ENCODE measurements at places on chromosomes 11 and 22.

DNA sequence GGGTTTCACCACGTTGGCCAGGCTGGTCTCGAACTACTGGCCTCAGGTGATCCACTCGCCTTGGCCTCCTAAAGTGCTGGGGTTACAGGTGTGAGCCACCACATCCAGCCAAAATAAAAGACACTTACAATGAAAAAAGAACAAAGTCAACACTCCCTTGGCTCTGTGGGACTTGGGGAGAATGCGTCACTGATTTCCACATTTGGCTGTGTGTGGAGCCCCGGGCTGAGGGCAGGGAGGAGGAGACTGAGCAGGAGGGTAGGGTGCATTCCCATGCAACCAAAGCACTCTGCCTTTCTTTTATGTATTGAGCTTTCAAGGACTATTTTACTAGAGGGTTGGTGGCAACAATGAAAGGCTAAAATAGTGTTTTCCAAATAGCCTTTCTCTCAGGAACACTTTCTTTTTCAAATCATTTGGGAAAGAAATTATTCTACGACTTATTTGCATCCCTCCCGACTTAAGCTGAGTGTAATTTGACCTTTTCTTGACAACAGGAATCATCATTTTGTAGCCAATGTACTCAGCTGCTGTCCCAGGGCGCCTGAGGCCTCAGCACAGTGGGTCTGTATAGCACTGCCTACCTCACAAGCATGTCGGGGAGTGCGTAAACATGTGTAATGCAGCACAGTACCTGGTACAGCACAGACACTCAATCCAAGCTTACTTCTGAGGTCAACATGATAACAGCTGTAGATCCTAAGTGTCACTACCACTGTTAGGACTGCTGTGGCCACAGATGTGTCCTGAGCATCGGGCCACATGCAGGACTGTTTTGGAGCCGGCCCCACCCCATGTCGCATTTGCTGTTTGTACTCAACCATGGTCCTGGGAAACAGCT lies 10.1 kb upstream of the SERPIND1 start:
- DNase-seq, result no peak

- no peak for DNase-seq
These were observed 20.3 kb downstream of the MYH9 start for GRCh38 chr22:36367479-36367878.

DNA sequence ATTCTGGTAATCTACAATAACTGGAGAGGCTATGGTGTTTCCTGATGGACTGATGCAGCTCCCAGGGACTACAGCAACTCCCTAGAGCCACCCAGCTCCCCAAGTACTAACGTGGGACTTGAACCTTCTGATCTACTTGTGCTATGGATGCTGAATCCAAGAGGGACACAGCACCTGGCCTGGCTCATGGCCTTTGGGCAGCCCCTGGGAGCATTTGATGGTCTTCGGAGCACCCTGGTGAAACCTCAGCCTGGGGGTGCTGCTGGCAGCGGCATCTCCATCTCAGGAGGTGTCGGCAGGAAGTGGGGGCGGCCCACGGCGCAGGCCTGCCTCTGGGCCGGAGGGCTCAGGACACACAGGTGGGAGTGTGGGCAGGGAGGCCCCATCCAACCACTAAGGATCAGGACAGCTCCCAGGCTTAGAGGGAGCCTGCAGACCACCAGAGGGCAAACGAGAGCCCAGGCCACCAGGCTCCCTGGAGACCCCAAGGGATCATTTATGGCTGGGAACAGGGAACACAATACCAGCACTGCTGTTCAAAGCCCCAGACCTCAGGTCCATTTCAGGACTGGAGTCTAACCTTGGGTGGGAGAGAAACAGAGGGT lies 8.7 kb downstream of the EHD1 start:
- DNase-seq, result no peak

DNA sequence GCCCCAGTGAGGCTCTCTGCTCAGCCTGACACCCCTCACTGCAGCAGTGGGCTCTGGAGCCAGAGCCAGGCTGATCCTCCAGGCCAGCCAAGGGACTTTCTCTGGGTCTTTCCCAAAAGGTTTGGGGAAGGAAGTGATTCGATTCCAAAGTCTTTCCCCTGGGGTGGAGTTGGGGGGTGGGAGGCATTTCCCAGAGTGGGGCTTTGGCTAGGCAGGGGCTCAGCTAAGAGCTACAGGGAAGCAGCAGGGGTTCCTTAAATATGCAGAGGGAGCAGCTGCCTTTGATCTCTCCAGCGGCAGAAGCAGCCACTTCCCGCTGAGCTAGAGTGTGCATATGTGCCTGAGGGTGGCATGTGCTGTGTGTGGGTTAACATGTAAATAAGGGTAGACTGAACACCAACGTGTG lies 192.9 kb downstream of the INSC start:
- no peak for DNase-seq

DNA sequence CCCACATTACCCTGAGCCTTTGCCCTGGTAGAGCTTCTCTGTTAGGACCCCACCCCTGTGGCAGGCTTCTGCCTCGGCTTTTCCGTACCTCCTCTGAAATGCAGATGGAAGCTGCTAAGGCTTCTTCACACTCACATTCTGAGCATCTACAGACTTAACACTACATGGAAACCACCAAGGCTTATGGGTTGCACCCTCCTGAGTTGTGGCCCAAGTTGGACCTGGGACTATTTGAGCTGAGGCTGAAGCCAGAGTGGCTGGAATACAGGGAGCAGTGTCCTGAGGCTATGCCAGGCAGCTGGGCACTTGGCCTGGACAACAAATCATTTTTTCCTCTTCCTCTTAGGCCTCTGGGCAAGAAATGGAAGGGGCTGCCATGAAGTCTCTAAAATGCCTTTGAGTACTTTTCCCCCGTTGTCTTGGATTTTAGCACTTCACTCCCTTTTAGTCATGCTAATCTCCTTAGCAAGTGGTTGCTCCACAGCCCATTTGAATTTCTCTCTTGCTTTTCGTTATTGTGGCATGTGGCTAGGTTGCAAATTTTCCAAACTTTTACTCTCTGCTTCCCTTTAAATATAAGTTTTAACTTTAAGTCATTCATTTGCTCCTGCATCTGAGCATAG lies 114.8 kb upstream of the FIBIN start:
- DNase-seq, result no peak

GRCh38 chr11:746289-747157 lies 741 bp upstream of the TALDO1 start:
- no peak for DNase-seq

- DNase-seq, result no peak
These were observed 43.0 kb upstream of the KLHL35 start for GRCh38 chr11:75475767-75476650.

DNA sequence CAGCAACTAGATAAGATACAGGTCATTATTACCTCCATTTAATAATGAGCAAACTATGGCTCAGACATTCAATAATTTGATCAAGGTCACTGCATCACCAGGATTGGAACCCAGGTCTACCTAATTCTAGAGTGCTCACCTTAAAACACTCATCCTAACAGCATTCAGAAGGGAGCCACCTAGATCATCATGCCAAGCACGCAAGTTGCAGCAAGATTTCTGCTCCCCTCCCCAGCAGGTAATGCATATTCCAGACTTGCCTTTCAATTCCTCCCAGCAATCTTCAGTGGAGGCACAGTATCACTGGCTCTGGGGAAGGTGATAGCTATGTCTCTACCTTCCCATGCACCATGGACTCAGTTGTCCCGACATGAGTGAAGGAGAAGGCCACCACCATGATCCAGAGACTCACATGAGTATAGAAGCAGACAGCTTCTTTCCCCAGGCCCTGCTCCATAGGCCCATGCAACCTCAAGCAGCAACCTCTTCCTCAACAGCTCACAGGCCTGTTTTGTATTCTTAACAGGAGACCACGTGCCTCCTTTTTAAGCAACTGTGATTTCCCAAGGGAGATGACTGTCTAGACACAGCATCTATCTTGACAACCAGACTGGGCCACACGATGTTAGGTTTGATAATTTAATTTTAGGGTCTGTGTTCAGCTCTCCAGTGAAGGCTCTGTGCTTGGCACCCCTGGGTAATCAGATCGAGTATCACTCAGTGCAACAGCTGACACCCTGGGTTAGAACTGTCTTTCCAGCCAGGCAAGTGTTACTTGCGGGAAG lies 36.4 kb downstream of the RAB30 start:
- no peak for DNase-seq

- DNase-seq, result no peak
These were observed 151.6 kb upstream of the MTMR2 start for GRCh38 chr11:96075532-96075959.

- DNase-seq, result no peak
These were observed 369.4 kb upstream of the ISX start for GRCh38 chr22:34696557-34696956.

DNA sequence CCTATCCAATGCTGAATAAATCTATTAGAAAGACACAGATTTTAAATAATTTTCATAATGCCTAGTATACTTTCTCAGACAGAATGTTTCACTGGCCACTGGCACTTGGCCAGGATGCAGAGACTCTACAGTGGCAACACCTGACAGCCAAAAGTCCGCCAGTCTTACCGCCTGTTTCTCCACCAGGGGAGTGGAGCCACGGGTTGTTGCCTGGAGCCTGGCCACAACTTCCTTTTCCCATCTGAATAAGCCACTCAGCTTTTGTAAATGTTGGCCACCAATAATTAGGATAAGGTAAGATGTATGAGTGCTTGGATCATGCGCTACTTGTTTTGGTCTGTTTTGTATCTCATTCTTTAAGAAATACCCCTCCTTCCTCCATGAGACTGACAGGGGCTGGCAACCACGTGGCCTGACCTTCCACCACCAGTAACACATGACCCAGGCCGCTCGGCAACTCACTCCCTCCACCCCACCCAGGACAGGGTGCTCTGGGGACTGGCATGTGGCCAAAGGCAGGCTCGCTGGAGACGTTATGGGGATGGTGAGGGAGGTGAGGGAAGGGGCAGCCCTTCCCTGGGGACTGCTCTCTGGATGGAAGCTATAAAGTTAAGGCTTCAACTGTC lies 93.0 kb upstream of the BID start:
- DNase-seq, result no peak

GRCh38 chr11:57798905-57799559 lies 37.4 kb downstream of the CTNND1 start:
- DNase-seq, result no peak

DNA sequence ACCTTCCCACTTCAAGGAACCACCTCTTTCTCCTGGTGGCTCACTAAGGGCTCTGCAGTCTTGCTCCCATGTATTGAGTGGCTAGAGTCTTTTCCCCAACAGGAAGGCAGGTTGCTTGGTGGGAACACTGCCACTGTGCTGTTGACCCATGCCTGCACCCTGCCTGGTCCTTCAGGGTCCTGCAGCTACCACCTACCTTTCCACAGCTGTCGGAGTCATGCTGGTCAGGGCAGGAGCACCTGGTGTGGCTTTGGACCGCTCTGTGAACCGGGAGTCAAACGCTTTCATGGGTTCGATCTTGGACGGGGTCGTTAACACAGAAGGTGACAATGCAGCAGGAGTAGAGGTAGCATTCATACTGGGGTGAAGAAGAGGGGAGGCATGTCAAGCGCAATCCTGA lies 56.1 kb downstream of the HIRA start:
- DNase-seq, result no peak

DNA sequence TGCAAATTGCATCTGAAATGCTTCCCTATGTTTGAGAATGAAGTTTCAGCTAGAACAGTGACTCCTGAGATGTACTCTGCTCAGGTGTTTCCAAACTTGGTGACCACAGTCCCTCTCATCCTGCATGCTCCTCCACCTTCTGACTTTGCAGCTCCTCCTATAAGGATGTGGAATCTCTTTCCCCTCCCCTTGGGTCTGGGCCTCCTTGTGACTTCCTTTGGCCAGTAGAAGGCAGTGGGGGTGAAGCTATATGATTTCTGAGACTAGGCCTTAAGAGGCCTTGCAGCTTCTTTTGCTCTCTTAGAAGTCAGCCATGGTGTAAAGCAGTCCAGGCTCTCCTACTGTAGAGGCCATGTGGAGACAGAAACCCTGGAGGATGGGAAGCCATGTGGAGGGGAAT lies 50.7 kb downstream of the CSF2RB start:
- no peak for DNase-seq

DNA sequence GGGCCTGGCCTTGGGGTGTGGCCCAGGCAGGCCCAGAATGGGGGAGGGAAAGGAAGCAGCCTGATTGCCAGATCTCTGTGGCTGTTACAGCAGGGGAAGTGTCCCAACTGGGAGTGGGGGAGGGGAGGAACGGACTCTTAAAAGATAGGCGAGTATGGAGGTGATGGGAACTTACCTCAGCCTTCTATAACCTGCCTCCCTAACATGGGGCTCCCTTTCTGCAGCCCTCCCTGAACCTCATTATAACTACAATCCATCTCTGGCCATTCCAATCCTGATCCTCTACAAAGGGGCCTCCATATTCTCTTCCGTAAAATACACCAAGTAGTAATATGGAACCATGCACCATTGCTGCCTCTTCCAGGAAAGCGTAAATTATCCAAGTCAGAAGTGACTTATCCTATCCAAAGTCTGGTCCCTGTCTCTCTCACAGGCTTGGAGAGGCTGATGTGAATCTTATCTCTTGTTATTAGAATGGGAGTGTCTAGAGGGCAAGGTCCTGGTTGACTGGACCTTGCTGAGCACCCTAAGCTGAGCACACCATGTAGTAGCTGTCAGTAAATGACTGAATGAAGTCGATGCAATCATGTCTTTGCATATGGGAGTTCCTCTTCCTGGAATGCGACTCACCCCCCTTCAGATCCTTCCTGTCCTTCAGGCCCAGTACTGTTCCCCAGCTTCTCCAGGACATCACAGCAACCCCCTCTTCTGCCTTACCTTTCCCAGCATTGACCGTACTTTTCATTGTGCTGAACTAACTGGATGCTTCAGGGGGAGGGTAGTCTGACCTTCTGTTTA lies 5.9 kb downstream of the RHOG start:
- DNase-seq, result no peak

DNA sequence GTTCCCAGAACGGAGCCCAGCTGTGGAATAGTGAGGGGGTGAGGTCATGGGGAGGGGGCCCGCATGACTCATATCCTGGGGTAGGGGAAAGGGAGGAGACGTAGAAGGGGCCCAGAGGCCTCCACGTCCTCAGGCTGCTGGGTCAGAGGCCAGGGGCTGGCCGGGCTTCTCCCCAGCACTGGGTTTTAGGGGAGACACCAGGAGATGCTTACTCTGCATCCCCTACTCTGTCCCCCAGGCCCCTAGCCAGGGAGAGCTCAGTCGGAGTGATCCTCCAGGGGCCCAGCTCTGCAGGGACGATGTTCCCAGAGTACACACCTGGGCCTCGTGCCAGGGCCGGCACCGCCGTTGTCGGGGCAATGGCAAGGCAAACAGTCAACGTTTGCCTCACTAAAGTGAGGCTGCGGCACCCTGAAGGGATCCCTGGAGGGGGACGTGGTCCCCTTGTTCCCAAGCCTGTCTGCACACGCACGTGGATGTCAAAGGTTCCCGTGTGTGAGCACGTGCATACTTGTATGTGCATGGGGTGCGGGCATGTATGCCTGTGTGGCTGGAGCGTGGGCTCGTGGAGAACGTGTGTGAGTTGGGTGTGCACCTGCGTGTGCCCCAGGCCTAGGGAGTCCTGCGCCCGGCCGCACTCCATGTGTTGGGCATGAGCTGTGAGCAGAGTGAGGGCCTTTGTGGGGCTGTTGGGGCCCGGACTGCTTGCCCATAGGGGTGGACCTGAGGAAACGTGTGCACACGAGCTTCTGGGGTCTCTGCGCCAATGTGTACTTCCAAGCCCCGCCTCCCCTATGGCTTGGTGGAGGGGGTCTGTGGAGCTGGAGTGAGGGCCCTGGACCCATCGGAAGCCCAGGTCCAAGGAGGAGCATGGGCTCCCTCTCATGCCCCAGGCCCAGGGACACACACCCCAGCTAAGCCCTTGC lies 14.2 kb downstream of the PRR33 start:
- DNase-seq, result no peak
